ENCODE measurements at places on chromosomes 2 and 18.

DNA sequence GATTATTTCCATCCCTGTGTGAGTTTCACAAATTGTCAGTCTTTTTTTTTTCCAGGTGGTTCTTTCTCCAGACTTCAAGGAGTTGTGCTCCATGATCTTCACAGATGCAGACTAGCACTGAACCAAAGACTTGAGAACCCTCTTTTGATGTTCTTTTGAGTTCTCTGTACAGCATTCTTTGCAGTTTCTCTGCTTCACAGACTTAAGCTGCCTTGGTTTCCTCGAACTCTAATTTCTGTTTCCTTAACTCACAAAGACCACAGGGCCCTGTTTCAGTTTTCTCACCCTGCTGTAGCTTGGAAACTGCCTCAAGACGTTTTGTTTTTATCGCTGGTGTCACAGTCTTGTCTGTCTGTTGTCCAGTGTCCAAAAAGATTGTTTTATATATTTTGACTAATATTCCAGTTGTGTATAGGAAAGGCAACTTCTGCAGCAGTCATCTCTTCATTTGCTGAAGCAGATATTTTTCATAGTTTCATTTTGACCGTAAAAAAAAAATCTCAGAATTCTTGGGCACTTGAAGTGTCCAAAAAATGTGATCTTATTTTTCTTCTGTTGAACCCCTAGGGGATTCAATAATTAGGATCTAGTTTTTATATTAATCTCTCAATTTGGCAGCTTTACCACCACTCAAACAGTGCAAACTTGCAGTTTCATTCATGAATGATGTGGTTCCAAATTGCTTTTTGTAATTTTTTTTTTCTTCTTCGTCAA is 97.0 kb upstream of the MC4R start:
- no peak for DNase-seq

DNA sequence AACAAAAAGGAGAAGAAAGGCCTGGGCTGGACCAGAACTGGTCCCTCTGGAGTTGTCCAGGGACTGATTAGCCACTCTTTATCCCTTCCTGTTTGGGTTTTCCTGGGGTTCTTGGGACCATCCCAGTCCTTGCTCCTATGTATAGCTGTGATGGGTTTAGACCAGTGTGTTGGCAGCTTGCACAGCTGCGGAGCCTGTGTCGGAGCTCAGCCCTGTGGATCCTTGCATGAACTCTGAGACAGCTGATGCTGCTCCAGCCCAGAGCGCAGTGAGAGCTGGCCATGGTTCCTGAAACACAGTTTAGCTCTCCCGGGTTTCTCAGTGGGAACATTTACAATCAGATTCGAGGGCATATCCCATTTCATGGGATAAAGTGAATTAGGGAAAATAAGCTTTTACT is 16.9 kb downstream of the IMPA2 start:
- DNase-seq = no peak

DNA sequence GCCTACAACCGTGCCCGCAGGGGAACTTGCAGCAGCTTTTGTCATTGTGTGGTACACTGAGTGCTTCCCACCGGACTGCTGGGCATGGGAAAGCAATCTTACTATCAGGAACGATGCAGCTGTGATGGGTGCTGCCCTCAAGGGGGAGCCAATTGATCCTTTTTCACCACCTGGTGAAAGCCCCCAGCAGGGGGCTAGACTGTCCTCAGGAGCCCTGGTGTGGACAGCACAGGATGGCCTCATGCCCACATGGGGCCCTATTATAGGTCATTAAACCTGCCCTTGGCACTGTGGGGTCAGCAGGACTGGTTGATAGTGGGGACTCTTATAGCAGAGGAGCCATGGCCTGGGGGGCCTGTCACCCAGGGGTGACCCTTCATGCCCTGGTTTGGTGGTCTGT is 172.2 kb downstream of the GLI2 start:
- DNase-seq = no peak

GRCh38 chr2:51304311-51304710 is 272.4 kb upstream of the NRXN1 start:
- no peak for DNase-seq

- DNase-seq = no peak
Measured at GRCh38 chr18:44514106-44514505, 166.6 kb upstream of the SETBP1 start.

GRCh38 chr2:36165132-36165531 is 190.4 kb upstream of the CRIM1 start:
- DNase-seq = no peak

DNA sequence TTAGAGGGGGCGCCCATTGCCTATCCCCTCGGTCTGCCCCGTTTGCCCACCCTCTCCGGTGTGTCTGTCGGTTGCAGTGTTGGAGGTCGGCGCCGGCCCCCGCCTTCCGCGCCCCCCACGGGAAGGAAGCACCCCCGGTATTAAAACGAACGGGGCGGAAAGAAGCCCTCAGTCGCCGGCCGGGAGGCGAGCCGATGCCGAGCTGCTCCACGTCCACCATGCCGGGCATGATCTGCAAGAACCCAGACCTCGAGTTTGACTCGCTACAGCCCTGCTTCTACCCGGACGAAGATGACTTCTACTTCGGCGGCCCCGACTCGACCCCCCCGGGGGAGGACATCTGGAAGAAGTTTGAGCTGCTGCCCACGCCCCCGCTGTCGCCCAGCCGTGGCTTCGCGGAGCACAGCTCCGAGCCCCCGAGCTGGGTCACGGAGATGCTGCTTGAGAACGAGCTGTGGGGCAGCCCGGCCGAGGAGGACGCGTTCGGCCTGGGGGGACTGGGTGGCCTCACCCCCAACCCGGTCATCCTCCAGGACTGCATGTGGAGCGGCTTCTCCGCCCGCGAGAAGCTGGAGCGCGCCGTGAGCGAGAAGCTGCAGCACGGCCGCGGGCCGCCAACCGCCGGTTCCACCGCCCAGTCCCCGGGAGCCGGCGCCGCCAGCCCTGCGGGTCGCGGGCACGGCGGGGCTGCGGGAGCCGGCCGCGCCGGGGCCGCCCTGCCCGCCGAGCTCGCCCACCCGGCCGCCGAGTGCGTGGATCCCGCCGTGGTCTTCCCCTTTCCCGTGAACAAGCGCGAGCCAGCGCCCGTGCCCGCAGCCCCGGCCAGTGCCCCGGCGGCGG is 1.7 kb downstream of the MYCN start:
- DNase-seq = no peak

- DNase-seq = no peak
Measured at GRCh38 chr2:133504566-133505505, 63.4 kb downstream of the NCKAP5 start.

- no peak for DNase-seq
Measured at GRCh38 chr2:162795312-162795711, 43.3 kb downstream of the KCNH7 start.

DNA sequence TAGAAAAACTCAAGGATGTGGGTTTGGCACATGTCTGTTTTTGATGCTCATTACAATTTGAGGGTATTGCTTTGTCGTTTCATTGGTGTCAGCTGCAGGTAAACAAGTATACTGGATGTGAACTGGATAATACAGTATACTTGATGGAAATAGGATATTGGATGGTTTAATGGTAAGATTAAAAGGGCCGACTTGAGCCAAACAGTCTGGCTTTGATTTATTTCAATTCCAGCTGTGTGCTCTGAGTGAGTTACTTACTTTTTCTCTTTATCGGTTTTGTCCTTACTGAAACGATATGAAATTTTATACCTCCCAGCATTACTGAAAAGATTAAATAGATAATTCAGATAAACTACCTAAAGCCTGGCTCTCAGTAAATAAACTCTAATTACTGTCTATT is 227.6 kb downstream of the ASXL3 start:
- no peak for DNase-seq

DNA sequence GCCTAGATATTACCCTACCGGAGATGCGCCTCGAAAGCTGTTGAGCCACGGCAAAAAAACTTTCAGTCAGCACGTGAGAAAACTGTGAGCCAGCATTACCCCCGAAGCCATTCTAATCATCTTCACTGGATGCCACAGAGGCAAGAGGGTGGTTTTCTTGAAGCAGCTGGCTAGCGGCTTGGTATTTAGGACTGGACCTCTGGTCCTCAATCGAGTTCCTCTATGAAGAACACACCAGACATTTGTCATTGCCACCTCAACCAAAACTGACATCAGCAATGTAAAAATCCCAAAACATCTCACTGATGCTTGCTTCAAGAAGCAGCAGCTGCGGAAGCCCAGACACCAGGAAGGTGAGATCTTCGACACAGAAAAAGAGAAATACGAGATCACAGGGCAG is 52.8 kb upstream of the SLC66A3 start:
- DNase-seq = no peak

GRCh38 chr2:190443778-190444481 is 35.8 kb downstream of the MFSD6 start:
- DNase-seq = no peak

DNA sequence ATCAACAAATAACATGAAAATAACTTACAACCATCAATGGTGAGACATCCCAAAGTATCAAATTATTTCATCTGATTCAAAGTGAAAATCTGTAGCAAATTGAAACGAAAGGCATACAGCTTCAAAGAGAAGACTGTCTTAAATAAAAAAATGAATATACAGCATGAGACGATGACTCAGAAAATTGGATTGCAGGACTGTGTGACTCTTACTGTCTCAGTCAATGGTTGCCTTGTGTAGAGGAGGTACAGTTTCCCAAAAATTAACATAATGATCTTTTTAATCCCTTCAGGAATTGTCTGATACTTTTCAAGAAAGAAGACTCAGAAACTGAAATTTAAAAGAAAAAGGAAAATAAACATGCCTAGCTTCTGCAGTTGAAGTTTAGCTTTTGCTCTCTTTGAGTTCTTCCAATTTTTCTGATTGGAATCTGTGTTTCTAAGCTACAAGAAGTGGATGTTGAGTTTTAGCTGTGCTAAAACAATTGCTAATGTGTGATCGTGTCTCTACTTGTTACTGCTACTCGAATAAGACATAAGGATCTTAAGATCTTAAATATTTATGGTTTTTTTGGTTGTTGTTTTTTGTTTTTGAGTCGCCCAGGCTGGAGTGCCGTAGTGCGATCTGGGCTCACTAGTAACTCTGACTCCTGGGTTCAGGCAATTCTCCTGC is 41.1 kb upstream of the EPB41L3 start:
- DNase-seq = no peak

DNA sequence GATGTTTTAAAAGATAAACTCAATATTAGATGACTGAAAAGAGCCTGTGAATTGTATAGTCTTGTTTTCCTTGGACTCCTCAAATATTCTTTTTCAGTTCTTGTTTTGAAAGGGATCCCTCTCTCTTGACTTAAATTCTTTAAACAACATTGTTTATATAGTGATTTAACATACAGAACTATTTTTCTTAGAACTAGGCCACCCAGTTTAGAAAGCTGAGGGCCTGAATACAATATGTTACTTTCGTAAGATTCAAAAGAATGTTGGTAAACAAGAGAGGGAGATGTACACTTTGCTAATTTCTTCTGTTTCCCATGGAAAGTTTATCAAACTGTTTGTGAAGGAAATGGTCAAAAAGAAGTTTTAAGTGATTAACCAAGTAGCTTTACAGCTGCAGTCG is 5.5 kb upstream of the TSPYL6 start:
- no peak for DNase-seq

- DNase-seq = no peak
Measured at GRCh38 chr18:43825768-43826167, 548.5 kb upstream of the SYT4 start.

GRCh38 chr18:55319459-55320193 is 268.4 kb downstream of the TCF4 start:
- no peak for DNase-seq

DNA sequence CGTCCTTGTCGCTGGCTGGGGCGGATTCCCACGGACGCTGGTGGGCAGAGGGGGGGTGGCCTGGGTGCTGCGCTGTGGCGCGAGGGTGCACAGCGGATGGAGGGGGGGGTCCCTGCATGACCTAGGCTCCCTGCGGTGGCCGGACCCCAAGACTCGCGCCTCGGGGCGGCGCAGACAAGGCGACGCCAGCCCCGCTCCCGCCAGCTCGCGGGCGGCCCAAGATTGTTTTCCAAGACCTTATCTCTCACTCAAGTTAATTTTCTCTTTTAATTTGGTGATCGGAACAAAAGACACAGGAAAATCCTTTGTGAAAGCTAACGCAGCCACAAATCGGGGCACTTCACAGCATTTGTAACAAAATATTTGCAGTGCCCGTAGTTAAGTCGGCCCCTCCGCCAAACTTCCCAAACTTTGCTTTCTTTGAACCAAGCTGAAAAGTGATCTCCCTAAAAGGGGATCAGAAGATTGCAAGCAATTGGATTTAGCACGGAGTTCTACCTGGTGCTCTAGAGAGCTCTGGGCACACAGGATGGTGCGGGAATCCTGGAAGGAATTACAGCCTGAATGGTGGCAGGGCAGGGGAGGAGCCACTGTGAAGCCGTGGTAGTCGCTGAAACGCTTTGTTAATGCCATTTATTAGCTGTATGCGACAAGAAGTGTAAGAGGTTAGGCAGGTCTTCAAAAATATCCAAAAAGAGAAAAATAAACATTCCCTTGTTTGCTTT is 4.8 kb upstream of the ID2 start:
- no peak for DNase-seq

- no peak for DNase-seq
Measured at GRCh38 chr2:47893771-47894170, 12.5 kb downstream of the FBXO11 start.

DNA sequence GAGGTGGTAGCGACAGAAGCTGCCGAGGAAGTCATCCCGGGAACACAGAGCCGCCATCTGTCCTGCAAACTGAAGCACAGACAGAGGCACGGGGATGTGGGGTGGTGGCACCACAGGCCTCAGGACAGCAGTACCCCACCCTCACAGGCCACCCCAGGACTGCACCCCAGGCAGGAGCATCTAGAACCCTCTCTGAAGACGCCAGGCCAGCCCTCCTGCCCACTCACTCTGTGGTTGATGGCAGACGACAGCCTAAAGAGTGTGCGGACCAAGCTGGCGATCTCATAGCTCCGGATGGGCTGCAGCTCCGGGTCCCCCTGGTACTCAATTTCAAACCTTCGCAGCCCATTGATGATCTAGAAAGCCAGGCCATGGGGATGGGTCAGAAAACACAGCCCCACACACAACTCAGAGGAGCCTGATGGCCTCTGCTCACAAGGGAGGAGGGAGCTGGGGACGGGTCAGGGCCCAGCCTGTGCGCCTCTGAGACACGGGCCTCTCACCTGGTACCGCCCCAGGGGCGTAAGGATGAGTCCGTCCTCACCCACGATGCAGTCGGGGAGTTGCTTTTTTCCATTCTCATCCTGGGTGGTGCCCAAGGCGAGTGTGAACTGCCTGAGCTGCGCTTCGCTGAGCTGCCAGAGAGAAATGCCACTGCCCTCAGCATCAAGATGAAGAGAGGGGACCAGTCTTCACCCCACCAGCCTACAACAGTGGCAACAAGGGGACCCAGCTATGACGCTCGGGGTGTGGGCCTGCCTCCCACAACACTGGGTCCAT is 8.1 kb upstream of the CCDC74B start:
- DNase-seq = no peak

Measured in stimulated activated effector memory CD8-positive, alpha-beta T cell treated with anti-CD3 and anti-CD28 coated beads, Interleukin-12 subunit alpha, Interleukin-12 subunit beta, amount 100 ng/mL, for 72 hours (primary cell).